ENCODE measurements at places on chromosomes 3 and 15.

GRCh38 chr3:59263152-59263551 lies 213.3 kb upstream of the CFAP20DC start:
- no peak for DNase-seq

- no peak for DNase-seq
Measured at GRCh38 chr3:129122412-129123011, 908 bp upstream of the RAB43 start.

DNA sequence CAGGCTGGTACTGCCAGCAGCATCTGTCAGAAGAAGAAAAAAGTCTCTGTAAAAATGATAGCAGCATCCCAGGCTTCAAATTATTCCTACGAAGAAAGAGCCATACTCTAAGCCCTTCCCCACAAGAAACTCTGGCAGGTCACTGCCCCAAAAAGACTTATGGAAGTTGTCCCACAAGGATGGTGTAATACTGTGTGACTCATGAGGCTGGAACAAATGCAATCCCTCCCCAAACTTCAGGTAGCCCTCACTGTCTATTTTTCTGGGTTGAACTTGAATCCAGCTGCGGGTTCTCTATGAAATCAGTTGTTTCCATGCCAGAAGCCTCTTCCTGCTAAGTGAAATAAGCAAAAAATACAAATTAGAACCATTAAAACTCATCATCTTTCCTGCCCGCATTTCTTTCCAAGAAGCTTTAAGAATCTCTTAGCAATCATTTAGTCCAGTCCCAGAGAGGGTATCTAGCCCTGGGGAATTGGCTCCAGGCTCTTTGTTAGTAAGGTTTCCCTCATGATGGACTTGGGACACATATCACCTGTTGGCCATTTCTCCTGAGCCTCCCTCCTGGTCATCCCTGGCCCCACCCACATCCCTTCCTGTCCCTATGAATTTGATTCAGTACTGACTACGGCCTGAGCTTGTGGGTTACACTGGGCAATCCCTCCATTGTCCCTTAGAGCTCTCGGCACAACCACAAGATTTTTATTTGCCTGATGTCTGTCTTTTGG lies 51.7 kb downstream of the FAM174B start:
- no peak for DNase-seq

DNA sequence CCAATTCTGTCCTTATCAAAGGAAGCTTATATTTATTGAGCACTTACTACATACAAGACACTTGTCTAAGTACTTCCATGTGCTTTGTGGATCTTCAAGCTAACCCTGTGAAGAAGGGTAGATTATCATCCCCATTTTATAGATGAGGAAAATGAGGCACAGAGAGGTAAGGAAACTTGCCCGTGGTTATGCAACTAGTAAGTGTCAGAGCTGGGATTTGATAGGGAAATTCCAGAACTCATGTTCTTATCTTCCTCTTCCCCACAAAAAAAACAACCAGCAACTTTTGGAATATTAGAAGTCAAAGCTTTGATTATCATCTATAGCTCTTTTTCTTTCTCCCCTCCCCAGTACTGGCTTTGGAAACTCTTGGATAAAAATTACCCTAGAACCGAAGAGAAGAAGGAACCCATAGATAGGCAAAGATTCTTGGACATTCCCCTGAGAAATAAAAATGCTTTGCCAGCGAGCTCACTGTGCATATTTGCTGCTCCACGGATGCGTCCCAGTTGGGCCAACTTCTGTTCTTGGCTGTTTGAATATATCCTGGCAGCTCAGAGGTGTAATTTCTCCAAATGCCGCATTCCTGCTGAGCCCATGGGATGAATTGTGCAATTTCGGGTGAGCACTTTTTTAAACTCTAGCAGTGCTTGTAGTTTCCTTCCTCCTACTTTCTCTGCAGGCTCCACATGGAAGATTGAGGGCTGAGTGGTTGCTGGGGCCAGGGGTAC lies 591.5 kb upstream of the CFAP20DC start:
- DNase-seq = no peak

- DNase-seq = no peak
Measured at GRCh38 chr3:118088696-118089095, 946.0 kb downstream of the IGSF11 start.

DNA sequence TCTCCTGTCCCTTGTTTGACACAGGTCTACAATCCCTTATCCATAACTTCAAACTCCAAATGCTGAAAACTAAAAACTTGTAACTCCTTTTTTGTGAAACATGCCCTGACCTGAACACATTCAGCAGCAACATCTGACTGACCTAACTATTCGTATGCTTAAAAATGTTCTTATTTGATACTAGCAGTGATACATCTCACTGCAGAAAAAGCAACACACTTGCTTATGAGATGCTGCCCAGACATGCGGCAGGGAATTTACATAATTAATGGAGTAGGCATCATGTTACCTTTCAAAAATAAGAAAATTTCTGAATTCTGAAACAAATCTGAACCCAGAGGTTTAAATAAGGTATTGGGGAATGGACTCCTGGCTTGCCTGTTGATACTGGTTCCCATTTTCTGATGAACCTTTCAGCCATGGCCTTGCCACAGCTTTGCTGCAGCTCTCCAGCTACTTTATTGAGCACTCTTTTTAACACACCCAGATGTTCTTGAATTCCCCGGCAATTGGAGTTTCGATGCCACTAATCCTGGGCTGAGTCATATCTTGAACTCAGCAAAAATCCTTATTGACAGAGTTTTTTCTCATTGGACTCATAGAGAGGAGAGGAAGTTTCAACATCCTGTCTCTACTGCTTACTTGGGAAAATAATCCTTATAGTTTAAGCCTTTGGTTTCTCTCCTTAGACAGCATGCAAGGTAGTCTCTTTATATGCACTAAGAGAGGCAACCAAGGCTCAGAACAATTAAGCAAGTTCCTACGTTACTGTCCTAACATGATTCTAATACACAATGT lies 296.6 kb upstream of the LMCD1 start:
- no peak for DNase-seq
